ENCODE measurements at places on chromosomes 2 and 18. TPM values are rescaled to one million over a fixed set of nuclear protein-coding genes. Genes with fewer than 3 reads are reported as not detected.

DNA sequence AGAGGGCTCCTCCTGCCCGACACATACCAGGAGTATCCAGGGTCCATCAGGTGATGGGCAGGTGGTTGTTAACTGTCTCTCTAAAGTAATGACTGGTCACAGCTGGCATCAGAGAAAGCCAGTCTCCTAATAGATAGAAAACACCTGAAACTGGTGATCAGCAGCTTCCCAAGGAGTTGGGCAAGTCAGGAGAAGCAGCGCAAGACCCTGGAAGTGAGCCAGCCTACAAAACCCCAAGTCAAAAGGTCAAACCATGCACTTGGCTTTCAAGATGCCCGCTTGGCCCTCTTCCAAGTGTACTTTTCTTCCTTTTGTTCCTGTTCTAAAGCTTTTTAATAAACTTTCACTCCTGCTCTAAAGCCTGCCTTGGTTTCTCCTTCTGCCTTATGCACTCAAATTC, 815.2 kb downstream of the DCDC2C start:
- no peak for DNase-seq

DNA sequence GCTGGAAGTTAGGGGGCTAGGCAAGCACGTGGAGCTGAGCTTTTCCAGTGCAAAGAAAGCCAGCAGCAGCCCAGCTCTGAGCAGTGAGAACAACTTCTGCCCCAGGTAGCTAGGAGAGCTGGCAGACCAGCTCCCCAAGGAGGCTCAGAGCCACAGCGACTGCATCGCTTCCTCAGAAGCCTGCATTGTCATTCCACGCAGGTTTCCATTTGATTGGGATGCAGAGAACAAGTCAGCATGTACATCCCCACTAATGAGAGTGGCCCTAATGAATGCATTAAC, 45.1 kb downstream of the C1QL2 start:
- DNase-seq, result no peak

Gene C2orf66
- total RNA-seq, result 0.15 TPM

GRCh38 chr18:55317864-55318263, 270.1 kb downstream of the TCF4 start:
- no peak for DNase-seq

GRCh38 chr2:222669353-222669752, 2.1 kb upstream of the MOGAT1 start:
- DNase-seq, result no peak

DNA sequence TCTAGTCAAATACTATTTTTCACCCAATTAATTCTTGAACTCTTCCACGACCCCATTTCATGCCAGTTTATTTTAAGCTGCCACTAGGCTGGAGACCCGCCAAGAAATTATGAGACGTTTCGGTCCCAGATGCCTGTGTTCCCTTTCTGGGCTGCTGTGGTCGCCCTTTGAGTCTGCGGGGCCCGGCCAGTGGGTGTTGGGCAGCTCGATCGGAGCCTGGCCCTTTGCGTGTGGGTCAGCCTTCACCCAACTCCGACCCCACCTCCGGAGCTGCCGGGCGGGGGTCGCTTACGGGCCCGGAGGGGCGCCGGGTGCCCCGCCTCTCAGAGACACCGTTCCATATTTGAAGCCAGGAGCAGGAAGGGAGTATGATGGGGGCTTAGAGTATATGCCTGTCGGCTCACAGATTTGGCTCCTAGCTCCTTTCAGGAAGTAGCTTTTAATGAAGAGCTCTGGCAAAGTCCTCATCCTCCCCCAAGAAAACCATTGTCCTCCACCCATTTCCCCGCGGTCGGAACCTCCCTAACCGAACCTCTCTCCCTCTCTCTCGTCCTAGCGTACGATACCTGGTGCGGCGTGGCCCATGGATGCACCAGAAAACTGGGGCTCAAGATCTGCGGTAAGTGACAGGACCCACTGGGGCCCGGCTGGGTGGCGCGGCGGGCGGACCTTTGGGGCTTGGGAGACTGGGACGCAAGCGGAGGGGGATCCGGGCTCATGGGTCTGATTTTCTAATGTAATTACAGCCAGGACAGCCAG, 5.0 kb downstream of the GAD1 start:
- DNase-seq, result no peak

GRCh38 chr2:134305109-134305491, 51.2 kb downstream of the MGAT5 start:
- DNase-seq, result no peak

- DNase-seq, result no peak
Measured at GRCh38 chr2:213723707-213724106, 439.4 kb downstream of the SPAG16 start.

DNA sequence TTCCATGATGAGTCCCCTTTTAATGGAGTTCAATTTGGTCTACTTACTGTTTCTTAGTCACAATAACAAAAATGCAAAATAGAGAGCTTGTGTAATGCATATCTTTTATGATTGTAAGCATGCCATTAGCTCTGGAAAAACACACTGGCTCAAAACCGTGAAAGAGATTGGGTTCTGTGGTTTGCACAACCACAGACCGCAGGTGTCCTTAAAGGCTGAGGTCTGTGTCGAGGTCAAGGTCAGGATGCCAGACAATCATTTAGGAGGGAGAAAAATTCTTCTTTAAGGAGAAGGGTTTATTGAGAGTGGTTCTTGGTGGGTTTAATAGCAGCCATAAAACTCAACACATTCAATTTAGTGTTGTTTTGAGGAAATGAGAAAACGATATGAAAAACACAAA, 487.2 kb downstream of the GALR1 start:
- DNase-seq, result no peak

Gene ITGA4
- total RNA-seq, result 9.8 TPM

Gene DPY30
- total RNA-seq, result 86.3 TPM

Gene NBEAL1
- total RNA-seq, result 38.2 TPM

DNA sequence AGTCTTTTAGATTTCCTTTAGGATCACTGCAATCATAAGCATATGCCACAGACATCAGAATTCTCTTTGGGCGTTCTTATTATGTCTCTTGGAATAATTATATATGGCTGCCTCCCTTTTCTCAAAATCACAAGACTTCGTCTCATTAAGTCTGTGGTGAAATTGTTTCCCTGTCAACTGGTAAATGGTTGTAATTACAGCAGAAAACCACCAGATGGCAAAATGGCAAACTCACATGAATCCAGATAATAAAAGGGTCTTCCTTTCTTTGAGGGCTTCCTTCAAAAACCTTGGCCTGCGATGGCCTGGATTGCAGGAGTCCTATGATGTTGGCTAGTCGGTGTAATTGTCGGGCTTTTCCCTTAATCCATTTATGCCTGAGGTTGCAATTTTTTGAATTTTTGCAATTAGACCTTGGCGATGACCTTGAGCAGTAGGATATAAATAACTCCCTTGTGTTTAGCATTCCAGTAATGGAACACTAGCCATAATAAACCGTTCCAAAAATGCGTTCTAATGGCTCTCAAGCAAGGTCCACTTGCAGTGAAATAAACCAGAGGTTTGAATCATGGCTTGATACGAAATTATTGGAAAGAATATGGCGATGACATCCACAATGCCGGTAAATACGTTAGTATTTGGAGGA, 656.4 kb downstream of the MBD2 start:
- no peak for DNase-seq

GRCh38 chr2:96341641-96342040, 6.1 kb downstream of the NCAPH start:
- no peak for DNase-seq

DNA sequence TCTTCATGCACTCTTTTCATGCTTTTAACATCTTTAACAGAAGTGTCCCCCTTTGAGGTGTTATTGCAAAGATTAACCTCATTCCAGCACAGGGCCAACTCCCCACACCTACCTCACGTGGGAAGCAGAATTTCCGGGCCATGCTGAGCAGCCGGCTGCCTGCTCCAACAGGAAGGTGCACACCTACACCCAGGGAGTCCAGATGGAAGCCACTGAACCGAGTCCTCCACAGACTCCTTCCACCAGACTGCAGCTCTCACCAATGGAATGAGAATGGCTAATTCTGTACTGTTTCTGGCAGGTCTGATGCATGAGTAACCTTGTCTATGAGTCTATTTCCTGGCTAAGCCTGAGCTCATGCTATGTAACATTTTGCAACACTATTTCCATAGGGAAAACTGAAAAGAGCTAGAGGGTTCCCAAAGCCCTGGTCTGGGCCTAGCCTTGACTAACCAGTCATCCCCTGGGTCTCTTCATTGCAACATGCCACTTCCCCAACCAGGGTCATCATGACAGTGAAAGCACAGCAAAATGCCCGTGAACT, 11.0 kb downstream of the ERFE start:
- DNase-seq, result no peak

Data from adrenal gland (tissue), 19 donors.